ENCODE measurements at places on chromosomes 16 and 17. TPM values are rescaled to one million over a fixed set of nuclear protein-coding genes. Genes with fewer than 3 reads are reported as not detected.

TPSB2 gene
- total RNA-seq: not detected

KRT35 gene
- total RNA-seq: not detected

SLC13A5 gene
- not detected for total RNA-seq

RAMP2 gene
- not detected for total RNA-seq

KRT33B gene
- not detected for total RNA-seq

TBX6 gene
- total RNA-seq: 0.16 TPM

SP6 gene
- under 0.01 TPM for total RNA-seq

USP32 gene
- 46.8 TPM for total RNA-seq

TBC1D3I gene
- total RNA-seq: not detected

ACSM2A gene
- not detected for total RNA-seq

RHBDF1 gene
- 46.5 TPM for total RNA-seq

APOBR gene
- not detected for total RNA-seq

ATAD5 gene
- 0.17 TPM for total RNA-seq

TMED6 gene
- total RNA-seq: not detected

ASPHD1 gene
- total RNA-seq: 2.1 TPM

P2RX5 gene
- 0.43 TPM for total RNA-seq

CRYBA1 gene
- not detected for total RNA-seq

TPSG1 gene
- not detected for total RNA-seq

XYLT1 gene
- total RNA-seq: 16.2 TPM

SLC5A11 gene
- total RNA-seq: not detected

JMJD8 gene
- 22.9 TPM for total RNA-seq

MYH1 gene
- total RNA-seq: not detected

CNTNAP4 gene
- total RNA-seq: 0.16 TPM

XYLT2 gene
- 45.2 TPM for total RNA-seq

MT4 gene
- total RNA-seq: not detected

CD300H gene
- not detected for total RNA-seq

ACSM2B gene
- total RNA-seq: not detected

C17orf78 gene
- total RNA-seq: not detected

ACE gene
- total RNA-seq: 12.6 TPM

DPEP3 gene
- total RNA-seq: not detected
